ENCODE measurements at places on chromosomes 7 and 10.

- DNase-seq, result no peak
Observed at GRCh38 chr7:88105231-88105630, 114.6 kb downstream of the SRI start.

DNA sequence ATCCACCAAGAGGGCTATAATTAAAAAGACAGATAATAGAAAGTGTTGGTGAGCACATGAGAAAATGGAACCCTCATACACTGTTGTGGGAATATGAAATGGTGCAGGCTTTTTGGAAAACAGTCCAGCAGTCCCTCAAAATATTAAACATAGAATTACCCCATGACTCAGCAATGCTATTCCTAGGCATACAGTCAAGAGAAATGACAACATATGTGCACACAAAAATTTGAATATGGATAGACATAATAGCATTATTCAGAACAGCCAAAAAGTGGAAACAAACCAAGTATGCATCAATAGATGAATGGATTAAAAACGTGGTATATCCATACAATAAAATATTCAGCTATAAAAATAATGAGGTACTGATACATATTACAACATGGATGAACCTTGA is 64.5 kb upstream of the GDF10 start:
- no peak for DNase-seq

DNA sequence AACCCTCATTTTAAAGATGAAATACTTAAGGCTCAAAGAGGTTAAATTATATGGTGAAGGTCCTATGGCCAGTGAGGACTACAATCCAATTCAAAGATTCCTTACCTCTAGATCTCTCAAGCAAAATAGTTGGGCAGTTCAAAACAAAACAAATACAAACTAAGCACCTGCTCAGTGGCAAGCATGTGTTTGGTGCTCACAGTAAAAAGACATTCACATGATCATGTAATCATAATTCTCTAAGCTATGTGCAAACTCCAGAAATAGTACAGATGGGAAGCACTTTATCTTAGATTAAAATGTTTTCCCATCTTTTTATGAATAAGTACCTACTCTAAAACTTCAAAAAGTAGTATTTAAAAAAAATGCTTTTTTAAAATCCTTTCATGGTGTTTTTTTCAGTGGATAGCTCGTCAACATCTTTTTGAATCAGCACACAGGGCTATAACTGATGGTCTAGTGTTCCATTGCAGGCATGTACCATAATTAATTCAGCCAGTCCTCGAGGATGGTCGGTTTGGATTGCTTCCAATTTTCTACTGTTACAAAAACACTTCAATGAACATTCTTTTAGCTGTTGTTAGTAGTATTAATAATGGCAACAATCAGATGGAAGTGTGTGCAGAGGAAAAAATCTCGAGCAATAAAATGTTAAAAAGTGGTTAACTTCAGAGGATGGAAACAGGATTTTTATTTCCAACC is 58.4 kb downstream of the CHCHD3 start:
- DNase-seq, result no peak

GRCh38 chr10:24869354-24870015 is 82.9 kb downstream of the PRTFDC1 start:
- no peak for DNase-seq

DNA sequence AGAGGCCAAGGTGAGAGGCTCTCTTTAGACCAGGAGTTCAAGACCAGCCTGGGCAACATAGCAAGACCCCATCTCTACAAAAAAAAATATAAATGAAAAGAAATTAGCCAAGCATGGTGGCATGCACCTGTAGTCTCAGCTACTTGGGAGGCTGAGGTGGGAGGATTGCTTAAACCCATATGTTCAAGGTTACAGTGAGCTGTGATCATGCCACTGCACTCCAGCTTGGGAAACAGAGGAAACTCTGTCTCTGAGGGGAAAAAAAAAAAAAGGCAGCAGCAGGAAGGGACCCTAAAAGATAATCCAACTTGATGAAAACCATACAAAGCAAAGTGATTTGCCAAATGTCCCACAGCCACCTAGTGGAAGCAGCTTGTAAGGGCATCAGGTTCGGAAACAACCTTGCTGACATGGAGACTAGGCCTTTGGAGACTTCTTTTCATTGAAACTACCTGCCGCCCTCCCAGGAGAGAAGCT is 15.6 kb upstream of the PBLD start:
- no peak for DNase-seq

DNA sequence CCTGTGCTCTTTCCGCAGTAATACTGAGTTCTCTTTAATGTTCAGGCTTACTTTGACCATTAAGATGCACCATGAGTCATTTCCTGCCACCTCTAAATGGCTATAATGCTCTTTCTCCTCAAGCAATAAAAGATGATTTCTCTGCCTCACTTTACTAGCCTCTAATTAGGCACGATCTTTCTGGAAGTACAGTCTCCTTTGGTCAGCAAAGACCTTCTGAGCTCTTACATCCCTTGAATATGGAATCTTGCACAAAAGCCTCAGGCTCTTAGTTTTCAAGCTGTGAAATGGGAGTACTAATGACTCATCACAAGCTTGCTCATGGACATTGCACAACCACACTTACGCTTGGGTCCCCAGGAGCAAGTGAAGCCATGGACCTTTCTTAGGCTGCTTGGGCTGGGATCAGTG is 85.9 kb downstream of the FRMD4A start:
- DNase-seq, result no peak

DNA sequence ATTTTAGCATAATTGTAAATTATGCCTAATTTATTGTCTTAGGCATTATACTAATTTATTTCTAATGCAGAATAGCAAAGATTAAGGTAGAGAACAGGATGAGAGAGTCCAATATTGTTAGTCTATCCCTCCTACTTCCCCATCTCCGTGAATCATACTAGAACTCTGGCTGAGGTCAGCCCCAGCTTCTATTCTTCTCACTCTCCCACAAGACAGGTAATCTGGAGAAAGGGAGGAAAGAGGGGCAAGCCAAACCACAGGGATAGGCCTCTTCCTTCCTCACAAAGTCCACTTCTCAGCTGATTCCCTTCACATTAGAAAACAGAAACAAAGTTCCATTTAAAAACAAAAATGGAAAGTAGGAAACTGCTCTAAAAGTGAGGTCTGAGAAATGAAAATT is 117.5 kb upstream of the LAMB4 start:
- no peak for DNase-seq

GRCh38 chr10:43929122-43929521 is 280.4 kb upstream of the ZNF32 start:
- no peak for DNase-seq

- DNase-seq, result no peak
Observed at GRCh38 chr10:31952066-31952465, 23.4 kb upstream of the ARHGAP12 start.

- no peak for DNase-seq
Observed at GRCh38 chr7:101941481-101942383, 124.3 kb downstream of the CUX1 start.

DNA sequence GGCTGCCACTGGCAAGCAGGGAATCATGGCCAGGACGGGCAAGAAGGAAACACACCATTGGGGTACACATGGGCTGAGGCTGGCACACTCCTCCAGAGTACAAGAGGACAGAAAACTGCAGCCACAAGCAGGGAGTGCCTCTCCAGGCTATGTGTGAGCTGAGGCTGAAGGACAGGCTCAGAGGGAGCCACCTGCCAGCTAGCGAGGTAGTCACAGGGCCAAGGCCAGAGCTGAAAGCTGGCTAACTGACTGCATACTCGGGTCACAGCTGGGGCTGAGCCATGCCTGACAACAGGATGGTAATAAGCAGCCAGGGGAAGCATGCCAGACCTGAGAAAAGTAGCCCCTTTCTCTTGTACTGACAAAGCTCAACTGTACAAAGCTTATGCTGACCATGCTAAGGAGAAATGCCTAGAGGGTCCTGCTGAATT is 52.0 kb downstream of the KIF5B start:
- no peak for DNase-seq

- DNase-seq, result no peak
Observed at GRCh38 chr7:55509322-55509721, 63.0 kb downstream of the VOPP1 start.

DNA sequence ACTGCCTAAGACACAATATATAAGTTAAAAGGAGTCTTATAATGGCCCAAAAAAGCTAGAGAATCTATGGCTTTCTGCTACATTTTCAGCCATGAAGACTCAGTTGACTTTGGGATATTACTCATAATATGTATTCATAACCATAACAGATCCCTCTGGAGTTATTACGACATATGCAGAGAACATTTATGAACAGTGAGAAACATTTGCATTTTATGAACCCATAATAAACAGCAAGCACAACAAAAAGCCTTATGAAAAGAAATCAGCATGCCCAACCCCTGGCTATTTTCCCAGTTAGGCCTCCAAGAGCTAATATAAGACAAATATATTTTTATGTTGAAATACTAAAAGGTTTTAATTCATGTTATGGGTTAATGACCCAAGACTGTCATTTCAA is 52.4 kb downstream of the ARMH3 start:
- DNase-seq, result no peak

GRCh38 chr7:143909863-143910262 is 7.9 kb upstream of the TCAF1 start:
- no peak for DNase-seq

DNA sequence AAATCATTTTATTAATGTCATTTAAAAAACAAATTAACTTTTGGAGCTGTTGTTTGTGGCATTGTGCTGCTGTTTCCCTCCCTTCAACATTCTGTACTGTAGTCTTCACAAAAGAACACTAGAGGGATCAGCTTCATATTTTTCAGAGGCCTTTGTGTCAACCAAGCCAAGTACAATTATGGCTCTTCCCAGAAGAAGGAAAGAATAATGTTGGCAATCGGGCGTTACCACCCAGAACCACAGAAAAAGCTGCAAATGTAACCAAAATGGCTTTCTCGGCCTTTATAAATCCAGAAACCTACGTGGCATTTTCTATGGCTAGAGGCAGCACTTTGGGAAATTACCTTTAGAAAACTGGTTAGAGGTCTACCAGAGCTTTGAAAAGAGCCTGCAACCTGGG is 98.8 kb upstream of the COL1A2 start:
- no peak for DNase-seq

DNA sequence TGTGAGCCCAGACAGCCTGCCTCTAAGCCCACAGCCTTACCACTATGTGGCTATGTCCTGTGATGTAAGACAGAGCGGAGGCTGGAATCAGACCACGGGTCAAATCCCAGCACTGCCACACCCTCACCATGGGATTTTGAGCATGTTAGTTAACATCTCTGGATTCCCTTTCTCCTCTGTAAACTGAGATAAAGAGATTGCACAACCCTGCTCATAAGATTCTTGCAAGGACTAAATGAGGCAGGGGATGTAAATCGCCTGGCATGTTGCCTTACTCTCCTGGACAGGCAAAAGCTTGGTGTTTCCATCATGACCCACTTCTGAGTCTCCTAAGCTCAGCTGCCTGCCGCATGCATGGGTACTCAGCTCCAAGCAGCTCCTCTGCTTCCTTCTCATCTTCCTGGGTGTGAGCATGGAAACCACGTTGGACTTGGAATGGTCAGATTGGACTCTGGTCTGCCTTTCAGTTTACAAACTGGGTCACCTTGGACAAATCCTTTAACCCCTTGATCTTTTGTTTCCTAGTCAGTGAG is 41.3 kb upstream of the MTURN start:
- DNase-seq, result no peak

- DNase-seq, result no peak
Observed at GRCh38 chr7:14425559-14425958, 436.1 kb upstream of the ETV1 start.

DNA sequence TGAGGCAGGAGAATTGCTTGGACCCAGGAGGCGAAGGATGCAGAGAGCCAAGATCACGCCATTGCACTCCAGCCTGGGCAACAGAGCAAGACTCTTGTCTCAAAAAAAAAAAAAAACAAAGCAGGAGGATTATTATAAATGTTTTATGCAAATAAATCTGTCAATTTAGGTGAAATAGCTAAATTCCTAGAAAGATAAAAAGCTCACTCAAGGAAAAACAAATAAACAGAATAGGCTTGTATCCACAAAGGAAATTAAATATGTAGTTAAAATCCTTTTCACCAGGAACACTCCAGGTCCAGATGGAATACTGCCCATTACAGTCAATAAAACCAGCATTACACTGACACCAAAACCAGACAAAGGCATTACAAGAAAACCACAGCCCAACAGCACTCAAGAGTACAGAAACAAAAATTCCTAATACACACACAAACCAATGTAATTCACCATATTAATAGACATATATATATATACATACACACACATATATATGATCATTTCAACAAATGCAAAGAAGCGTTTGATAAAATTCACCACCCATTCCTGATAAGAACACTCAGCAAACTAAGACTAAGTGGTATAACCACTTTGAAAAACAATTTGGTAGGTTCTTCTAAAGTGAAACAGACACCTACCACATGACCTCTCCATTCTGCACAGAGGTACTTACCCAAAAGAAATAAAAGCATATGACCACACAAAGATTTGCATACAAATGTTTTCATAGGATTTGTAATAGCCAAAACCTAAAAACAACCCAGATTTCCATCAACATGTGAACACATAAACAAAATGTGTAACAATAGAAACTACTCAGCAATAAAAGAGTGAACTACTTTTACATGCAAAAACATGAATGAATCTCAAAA is 38.8 kb downstream of the ABI1 start:
- DNase-seq, result no peak

- DNase-seq, result no peak
Observed at GRCh38 chr7:26694141-26694540, 170.2 kb downstream of the SKAP2 start.

- DNase-seq, result no peak
Observed at GRCh38 chr10:89003344-89003743, 12.7 kb downstream of the FAS start.

- no peak for DNase-seq
Observed at GRCh38 chr7:81206667-81207360, 288.0 kb upstream of the SEMA3C start.

DNA sequence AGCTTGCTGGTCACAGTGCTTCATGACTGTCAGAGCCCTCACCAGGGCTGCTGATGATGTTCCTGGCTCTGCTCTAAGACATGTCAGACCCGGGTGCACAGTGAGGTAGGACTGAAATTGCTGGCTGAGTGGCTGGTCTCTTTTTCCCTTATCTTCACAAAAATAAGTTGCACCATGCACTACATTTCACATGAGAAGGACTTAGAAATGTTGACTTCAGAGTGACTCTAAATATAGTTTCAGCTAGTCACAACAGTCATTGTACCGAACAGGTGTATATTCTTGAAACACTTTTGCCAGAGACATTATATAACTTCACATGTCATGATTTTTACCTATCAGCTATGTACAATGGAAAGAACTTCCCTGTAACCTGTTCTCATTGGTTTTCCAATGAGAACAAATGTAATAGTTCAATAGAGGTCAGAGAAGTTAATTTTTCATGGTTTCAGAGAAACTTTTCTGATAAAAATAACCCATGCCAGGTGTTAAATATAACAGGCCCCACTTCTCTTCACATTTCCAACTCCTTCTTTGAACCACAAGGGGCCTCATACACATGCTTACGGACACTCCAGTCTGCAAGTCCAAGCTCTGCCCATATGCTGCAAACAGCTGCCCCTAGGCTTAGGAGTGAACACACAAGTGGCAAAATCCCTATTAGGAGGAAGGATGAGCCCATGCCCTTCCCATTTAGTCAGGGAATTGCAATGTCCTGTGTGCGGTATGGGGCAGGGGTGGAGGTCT is 115.6 kb downstream of the CDK6 start:
- DNase-seq, result no peak
